NCI-H446 treated with DMSO at 0.1 percent for 48 hours (cell line): ENCODE measurements at places on chromosomes 13 and 19.

DNA sequence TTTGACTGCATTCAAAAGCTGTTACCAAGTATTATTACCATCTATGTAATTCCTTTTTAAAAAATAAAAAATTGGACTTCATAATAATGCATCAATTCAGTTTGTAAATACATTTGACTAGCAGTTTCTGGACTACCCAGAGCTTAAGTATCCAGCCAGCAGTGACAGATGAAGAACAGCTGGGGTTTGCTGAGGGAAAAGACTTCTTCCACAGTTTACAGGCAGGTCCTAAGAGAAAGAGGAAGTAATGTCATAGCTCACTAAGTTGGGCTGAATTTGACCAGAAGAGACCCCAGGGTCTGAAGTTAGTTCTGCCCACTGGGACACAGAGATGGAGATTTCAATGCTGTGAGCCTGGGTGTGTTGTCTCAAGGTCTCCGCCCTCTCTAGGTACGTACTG is 96.4 kb downstream of the MBNL2 start:
- no peak for DNase-seq

DNA sequence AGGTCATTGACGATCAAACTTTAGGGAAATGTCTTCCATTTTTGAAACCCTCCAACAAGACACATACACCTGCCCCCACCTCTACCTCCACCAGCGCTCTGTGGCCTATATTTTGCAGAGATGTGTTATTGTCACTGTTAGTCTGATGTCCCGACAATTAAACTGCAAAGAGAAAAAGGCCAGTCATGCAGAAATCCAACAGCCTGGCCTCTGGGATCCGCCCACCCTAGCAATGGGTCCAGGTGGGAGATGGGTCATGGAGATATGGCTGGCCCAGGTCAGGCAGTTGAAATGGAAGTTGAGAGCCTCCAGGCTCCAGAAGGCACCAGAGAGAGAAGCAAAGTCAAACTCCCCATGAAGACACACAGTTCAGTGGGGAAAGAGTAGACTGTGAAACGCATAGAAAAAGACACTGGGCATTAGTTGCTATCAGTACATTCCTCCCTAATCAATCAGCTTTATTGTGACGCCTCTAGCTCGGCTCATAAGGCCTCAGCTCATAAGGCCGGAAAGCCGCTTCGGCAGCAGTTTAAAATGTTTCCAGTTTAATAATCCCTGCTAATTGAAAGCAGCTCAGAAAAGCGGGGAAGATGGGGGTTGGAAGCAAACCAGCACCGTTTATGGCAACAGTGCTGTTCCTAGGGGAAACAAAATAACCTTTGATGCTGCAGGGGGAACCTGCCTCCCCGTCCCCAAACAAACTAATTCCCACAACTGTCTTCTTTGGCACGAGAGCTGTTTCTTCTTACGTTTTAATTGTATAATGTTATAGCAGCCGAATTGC is 239.7 kb upstream of the ZNF507 start:
- no peak for DNase-seq

DNA sequence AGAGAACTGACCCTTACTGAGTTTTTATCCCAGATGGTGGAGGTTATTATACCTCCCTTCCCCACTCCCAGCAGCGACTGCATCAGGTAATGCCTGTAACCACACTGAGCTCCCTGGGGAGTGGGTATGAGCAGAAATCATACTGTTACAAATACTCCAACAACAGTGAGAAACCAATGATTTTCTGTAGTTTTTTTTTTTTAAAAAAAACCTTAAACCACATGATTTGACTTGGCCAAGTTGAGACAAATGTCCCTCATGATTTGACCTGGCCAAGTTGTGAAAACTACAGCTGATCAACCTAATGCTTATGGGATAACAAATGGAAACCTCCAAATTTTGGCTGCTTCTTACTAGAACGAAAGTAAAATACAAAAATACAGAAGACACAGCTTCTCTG is 33.1 kb upstream of the SERP2 start:
- DNase-seq: no peak

GRCh38 chr13:25347151-25347550 is 24.6 kb upstream of the ATP8A2 start:
- DNase-seq: no peak

DNA sequence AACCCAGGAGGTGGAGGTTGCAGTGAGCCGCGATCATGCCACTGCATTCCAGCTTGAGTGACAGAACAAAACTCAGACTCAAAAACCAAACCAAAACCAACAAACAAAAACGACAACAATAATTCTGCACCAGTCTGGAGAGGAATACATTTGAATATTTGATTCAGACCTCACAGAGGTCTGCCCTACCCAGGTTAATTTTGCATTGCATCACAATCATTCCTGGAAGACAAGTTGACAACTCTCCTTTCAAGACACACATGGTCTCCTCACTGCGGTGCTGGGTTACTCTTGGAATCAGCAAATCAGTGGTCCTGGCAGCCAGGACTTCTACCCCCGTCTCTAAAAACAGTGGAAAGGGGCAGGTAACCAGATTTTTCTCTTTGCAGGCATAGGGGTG is 79.9 kb upstream of the TMTC4 start:
- no peak for DNase-seq

GRCh38 chr13:44565881-44566280 is 10.2 kb downstream of the TSC22D1 start:
- DNase-seq: no peak

GRCh38 chr19:38799104-38799503 is 10.1 kb downstream of the LGALS7B start:
- no peak for DNase-seq

DNA sequence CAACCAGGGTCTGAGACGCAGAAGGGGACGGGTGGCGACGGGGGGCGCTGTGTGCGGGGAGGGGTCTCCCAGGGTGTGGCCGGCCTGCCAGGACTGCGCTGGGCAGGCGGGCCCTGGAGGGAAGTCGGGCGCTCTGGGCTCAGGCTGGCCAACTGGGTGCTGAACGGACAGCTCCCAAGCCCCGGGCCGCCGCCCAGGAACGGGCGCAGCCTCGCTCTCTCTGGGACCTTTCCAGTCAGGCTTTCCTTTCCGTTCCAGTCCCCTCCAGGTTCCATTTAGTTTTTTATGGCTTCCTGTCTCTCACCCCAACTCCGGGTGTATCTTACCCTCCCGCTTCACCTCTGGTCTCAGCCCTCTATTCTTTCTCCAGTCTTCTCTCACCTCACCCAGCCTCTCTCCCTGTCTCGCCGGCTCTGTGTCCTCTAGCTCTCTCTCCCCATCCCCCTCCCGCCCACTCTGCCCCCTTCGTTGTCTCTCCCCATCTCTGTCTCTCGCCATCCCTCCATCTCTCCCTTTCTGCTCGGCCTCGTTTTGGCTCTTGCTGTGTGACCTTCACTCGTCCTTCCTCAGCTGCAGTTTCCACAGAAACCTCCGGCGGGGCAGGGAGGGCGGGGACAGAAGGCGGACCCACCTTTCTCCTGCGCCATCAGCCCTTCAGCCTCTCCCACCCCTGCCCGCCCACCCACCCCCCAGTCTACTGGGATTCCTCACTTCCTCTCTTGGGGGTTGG is 3.3 kb upstream of the ATP1A3 start:
- no peak for DNase-seq

- no peak for DNase-seq
Measured at GRCh38 chr19:17703824-17704463, 15.3 kb upstream of the MAP1S start.

DNA sequence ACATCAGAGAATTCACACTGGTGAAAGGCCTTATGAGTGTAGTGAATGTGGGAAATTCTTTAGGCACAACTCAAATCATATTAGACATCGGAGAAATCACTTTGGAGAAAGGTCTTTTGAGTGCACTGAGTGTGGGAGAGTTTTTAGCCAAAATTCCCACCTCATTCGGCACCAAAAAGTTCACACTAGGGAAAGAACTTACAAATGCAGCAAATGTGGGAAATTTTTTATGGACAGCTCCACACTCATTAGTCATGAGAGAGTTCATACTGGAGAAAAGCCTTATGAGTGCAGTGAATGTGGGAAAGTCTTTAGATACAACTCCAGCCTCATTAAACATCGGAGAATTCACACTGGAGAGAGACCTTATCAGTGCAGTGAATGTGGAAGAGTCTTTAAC is 10.1 kb downstream of the ZNF17 start:
- DNase-seq: no peak

DNA sequence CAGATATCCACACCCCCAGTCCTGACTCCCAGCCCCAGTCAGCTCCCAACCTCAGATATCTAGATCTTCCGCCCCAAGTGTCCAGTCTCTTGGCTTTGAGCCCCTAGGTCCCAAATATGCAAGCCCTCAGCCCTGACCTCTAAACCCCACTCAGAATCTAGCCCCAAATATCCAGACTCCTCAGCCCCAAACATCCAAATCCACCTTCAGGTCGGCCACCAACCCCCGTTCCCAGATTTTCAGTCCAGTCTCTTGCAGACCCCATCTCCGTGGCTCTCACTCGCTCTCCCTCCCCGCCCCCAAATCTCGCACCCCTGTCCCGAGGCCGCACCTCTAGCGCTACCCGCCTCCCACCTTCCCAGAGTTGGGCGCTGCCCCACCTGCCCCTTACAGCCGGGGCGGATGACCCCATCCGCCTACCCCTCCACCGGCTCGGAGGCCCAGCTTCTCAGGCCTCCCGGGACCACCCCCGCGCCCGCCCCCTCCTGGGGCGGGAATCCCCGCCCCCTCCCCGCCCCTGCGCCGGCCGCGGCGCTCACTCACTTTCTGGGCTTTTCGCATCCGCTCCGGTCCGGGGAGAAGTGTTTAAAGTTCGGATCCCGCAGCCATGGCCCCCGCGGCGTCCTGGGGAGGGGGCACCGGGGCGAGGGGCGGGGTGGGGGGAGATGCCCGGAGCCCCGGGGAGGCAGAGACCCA is 604 bp downstream of the ERFL start:
- DNase-seq: no peak

- DNase-seq: no peak
Measured at GRCh38 chr13:95858286-95859075, 181.5 kb downstream of the DNAJC3 start.

- no peak for DNase-seq
Measured at GRCh38 chr19:5131031-5131505, 162.2 kb downstream of the KDM4B start.

DNA sequence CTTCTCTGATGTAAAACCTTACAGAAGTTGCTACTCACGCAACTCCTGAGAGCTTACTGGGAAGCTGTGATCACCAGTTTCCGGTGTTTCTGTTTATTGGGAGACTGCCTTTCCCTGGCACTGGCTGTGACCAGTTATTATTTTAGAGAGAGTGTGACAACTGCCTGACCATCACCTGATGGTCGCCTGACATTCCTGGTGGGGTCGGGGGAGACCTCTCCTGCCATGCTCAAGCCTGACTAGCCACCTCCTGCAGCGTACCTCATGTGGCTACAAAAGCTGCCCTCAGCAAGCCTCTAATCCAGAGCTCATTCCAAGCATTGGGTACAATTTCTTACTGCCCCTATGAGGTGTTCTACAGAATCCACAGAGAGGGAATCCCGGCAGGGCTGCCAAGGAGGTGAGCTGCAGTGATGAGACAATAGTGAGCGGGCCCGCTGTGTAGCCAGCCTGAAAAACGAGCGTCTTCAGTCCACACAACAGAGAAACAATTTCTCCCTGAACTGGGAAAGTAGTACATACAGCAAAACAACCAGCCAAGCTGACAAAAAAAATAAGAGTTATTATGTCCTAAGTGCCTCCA is 28.7 kb downstream of the GJA3 start:
- no peak for DNase-seq

- no peak for DNase-seq
Measured at GRCh38 chr19:54606230-54606629, 12.8 kb downstream of the LILRA1 start.

- no peak for DNase-seq
Measured at GRCh38 chr19:1019980-1020867, 699 bp downstream of the TMEM259 start.

GRCh38 chr19:49640113-49640898 is at the start of gene RRAS:
TSS of gene RRAS (minus strand) at chr19:49640143. CDS start at chr19:49640098, 45 bp downstream.
- DNase-seq: peak; percentile 100

- DNase-seq: no peak
Measured at GRCh38 chr13:73684286-73684685, 449.9 kb downstream of the KLF12 start.

- no peak for DNase-seq
Measured at GRCh38 chr13:91119643-91120042, 227.8 kb upstream of the MIR17HG start.

DNA sequence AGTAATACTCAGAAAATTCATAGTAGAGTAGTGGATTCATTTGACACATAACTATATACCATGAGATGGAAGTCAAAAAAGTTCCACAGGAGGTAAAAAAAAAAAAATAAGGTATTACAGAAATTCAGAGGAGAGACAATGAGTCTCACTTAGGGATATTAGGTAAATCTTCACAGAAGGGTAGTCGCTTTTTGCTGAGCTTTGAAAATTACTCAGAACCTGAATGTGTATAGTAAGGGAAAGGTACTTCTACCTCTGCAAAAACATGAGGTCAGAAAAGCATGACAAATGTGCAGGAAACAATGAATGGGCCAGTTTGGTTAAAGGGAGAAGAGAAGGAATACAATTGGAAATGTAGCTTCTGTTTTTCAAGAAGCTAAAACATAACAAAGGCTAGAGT is 250.6 kb downstream of the ITGBL1 start:
- DNase-seq: no peak

DNA sequence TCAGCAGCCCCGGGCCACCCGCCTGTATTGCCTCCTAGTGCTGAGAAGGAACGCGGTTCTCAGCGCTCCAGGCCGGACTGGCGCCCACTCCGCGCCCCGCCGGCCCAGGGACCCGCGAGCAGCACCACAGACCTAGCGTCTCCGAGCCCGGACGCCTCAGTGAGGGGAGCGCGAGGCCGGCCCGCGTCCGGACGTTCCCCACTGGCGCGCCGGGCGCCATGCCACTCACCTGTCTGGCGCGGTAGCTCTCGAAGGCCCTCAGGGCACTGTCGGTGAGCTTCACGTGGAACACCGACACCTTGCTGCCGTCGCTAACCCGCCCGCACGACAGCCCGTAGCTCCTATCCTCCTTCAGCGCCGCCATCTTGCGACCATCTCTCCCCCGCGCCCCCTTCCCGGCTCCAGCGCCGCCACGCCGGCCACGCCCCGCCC is at the start of gene ELL:
Gene ELL (minus strand): TSS at position 379 of the 432 bp plus-strand sequence. CDS start 15 bp downstream, at position 364.
- DNase-seq: no peak
